ENCODE measurements at places on chromosomes 5 and 9.

DNA sequence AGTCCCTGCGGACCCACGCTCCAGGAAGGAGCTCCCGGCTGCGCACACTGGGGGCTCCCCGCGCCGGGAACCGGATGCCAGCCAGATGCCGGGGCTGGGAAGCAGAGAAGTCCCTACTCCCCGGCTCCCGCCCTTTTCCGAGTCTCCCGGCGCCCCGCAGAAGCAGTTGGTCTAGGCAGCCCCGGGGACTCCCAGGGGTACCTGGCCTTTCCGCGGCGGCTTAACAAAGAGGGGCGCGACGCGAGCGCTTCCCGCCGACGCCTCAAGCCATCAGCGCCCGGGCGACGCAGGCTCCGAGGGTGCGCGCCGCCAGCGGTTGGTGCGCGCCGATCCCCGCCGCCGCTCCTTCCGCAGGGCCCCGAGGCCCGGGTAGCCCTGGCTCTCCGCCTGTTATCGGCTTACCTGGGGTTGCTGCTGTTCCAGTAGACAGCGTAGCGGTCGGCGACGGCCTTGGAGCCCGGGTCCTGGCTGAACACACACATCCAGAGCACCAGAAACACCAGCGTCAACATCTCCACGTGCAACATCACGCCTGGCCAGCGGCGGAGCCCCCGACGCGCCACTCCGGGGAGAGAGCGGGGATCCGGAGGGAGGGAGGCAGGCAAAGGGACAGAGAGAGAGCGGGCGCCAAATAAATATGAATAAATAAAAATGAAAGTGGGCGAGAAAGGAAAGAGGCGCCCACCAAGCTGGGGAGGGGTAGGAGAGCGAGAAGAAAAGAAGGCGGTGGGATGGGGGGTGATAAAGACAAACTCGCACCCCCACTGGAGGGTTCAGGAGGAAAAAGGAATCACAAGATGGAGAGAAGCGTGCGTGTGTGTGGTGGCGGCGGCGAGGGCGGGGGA is 428 bp downstream of the EFNA5 start:
- DNase-seq: peak; percentile 85

DNA sequence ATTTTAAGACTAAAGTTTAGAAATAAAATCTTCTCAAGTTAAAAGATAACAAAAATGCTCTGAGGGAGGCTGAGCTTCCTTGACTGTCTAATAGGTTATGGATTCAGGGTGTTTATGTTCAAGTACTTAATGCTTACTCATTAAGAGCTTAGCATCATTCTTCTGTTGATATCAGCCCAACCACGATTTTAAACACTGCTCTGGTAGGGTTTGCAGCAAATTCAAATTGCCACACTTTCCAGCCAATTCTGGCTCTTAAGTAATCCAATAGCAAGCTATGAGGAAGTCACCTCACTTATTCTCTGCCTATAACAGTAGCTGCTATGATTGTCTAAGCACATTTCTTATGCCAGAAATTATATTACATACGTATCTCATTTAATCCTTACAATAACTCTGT is 191.0 kb upstream of the KIF2A start:
- DNase-seq: no peak

GRCh38 chr9:71742703-71743102 is 25.6 kb downstream of the CEMIP2 start:
- DNase-seq: no peak

GRCh38 chr5:97427235-97427634 is 244.2 kb upstream of the RIOK2 start:
- no peak for DNase-seq

GRCh38 chr9:115328228-115328627 is 210.3 kb upstream of the TNC start:
- no peak for DNase-seq

DNA sequence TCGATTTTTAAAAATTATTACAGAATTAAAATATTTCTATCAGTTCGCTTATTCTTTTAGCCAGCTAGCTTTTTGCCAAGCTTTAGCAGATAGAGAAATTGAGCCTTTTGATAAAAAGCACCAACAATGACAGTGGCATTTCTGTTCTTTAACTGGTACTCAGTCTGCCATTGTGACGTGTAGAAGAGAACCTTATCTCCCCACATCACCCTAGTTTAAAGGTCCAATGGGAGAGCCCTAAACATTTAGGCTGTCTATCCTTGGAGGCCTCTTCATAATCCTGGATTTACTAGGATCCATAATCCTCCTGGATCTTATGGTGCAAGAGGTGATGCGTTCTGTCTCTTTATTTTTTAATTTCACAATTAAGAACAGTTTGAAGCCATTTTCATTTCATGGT is 3.0 kb downstream of the BASP1 start:
- DNase-seq: no peak

DNA sequence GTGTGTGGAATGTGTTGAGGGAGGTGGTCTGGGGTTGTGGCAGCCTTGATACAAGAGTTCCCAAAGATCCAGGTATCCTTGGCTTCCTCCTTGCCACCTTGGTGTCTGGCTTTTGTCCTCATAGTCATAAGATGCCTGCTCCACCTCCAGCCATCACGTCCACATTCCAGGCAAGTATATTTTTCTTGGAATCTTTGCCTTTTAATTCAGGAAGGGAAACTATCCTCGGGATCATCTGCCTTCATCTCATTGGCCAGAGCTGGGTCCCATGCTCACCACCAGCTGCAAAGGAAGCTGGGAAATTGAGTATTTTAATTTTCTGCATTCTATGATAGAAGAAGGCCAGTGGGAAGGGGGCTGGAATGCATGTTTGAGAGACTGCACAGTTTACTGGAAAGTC is 186.7 kb downstream of the C9orf50 start:
- no peak for DNase-seq

- DNase-seq: no peak
Observed at GRCh38 chr9:75845806-75846205, 44.7 kb upstream of the PCSK5 start.

GRCh38 chr9:21579247-21579671 is 97.1 kb upstream of the IFNE start:
- no peak for DNase-seq

DNA sequence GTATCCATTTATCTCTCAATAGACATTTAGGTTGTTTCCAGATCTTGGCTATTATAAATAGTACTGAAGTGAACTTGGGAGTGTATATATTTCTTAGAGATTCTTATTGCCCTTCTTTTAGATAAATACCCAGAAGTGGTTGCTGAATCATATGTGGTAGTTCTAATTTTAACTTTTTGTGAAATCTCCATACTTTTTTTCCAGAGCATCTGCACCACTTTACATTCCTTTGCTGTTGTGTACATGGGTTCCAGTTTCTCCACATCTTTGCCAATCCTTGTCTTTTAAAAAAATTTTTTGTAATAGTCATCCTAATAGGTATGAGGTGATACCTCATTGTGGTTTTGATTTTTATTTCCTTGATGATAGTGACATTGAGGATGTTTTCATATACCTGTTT is 303.7 kb downstream of the CCDC171 start:
- no peak for DNase-seq

DNA sequence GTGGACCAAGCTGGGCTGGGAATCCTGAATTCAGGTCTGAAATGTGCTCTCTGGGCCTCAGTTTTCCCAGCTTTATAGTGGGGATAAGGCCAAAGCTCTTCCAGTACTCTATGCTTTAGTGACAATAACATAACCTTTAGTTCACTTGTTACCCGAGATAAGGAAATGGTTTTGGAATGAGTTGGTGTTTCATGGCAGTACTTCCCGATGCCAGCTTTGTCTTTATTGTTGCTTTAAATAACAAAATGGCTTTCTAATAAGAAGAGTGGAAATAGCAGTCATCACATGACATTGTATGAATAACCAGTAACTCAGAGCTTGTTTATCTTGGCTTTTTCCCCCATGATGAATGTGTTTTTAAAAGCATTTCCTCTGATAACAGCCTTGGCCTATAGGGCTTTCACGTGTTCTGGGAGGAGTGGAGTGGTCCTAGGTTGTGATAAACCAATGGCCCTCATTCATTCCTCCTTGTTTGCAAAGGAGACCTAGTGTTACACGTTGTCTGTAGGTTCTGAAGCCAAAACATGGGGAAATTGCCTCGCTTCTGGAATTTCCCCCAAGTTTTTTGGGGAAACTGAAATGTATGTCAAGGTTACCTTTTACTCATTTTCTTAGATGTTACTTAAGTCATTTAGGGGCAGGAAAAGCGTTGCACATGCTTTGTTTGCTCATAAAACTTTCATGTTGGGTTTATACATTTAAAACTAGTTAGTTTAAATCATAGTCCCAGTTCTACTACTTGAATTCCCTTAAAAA is 53.7 kb downstream of the ZNF618 start:
- DNase-seq: peak; percentile 88

GRCh38 chr5:163366757-163367156 is 70.6 kb upstream of the CCNG1 start:
- DNase-seq: no peak

DNA sequence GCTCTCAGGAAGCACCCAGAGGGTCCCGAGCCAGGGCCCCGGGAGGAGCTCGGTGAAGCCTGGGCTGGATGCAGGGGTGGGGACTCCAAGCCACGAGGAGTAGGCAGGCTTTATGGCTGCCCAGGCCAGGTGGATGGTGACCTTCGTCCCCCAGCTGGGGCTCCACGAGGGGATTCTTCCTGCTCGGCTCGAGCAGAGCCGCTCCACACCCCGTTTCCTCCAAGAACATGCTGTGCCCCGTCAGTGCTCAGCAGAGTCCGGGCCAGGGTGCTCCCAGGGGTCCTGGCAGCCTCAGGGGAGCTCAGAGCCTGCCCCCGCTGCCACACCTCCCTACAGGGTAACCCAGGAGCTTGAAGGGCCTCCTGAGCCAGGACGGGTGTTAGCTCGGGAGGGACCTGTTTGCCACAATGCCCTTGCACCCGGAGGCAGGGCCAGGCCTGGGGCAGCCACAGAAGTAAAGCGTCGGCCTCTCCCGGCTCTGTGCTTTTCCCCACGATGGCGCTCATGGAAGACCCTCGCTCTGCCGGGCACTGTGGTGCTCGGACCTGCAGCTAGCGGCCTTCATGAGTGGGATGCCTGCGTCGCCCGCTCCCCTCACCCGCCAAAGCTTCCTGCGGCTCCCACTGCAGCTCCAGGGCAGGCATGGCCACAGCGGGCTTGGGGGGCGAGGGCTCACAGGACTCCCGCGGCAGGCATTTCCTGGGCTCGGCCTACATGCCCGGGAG is 86.8 kb downstream of the KCNT1 start:
- DNase-seq: no peak

DNA sequence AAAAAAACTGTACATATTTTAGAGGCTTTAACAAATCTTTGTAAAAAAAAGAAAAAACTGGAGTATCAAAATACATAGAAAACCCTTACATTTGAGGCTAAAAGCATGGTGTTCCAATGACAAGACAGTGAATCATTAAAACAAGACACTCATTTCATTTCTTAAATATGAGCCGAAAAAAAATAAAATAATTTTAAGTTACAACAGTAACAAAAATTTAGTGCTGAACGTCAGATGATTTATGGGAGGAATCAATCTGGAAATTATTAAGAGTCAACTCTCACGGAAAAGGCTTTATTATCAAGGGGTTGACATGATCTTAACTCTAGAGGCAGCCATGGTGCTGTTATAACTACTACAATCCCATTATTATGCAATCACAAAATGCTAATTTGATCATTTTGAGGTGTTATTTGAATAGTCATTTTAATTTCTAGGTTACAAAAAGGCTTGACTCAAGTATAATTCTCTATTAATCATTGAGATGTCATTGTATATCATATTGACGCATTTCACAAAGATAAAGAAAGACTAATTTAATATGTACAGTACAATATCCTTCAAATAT is 51.9 kb downstream of the MAPKAP1 start:
- no peak for DNase-seq

DNA sequence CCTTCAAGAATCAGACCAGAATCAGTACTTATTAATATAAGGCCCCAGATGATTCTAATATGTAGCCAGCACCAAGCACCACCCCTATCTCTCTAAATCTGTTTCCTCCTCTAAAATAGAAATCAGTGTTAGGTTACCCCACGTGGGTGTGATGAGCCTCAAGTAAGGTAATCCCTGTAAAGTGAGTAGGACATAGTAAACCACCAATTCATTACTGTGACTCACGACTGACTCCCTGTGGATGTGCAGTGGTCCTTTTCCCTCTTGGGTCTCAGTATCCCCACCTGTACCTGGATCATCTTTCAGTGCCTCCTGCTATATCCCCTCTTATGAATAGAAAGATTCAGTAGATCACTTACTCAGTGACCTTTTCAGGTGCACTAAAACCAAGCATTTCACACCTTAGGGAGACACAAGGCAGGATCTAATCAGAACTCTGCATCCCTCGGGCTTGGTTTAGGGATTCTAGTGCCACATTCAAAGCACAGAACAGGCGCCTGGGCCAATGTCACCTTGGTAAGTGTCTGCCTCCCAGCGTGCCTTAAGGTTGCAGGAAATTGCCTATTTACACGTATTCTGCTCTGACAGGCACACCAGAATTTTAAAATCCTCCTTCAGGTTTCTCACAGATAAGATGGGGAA is 12.2 kb upstream of the ALDH1B1 start:
- no peak for DNase-seq

Measured in osteoblast (primary cell).